ENCODE measurements at places on chromosomes 2 and 18.

DNA sequence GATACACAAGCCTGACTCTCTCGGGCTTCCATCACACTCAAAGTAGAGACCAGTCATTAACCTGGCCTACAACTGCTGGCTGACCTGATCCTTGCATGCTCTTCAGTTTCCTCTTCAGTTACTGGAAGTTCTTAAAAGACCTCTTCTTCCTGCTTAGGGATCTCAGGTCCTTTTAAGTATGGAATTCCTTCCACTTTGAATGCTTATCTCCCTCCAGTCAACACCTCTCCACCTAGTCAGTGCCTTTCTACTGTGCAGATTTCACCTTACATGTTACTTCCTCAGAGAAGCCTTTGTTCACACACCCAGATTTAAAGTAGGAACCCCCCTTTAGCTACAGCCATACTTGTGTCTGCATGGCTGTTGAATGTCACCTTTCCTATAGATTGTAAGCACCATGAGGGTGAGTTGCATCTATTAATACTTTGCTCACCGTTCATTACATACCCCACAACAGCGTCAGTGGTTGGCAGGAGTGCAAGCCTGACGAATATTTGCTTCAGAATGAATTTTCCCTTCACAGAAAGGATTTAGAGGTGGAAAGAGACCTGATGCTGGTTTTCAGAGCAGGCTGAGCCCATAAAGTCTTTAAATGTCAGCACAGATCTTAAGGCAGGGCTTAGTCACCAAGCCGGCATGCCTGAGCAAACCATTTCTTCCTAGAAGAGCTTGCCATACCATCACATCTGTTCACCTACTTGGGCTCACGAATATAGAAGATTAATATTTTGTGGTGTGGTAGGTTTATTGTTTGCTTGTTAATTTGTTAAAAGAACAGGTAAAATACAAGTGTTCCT lies 90.1 kb downstream of the ACVR1 start:
- DNase-seq: no peak

DNA sequence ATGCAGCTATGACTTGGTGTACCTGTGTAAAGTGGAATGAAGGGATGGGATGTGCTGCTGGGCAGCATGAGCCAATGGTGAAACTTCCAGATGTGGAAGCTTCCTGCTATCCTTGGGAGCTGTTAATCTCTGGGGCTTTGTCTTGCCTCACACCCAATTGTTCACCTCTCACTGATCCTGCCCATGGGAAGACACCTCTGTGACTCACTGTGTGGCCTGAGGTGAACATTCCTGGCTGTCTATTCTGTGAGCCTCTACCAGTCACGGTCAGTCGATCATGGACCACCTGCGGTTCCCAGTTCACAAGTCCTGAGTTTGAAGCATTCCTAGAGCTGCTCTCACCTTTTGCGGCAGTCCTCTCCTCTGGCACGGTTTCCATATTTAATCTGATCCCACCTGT lies 12.1 kb downstream of the NEURL3 start:
- DNase-seq: no peak

DNA sequence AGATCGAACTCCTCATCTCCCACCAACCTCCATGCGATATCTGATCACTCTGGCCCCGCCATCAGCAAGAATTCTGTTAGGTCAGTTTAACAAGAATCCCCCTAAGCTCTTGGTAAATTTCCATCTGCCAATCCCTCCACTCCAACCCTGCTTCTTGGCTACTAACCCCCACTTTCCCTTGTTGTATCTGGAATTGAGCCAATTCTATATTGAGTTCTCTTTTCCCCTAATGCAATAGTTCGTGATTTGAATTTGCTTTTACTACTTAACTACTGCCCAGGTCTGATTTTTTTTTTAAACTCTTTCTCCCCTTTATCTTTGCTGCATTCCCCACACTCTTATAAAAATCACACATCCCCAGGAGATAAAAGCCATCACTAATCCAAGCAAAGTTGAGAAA lies 159.3 kb upstream of the STK17B start:
- DNase-seq: no peak

DNA sequence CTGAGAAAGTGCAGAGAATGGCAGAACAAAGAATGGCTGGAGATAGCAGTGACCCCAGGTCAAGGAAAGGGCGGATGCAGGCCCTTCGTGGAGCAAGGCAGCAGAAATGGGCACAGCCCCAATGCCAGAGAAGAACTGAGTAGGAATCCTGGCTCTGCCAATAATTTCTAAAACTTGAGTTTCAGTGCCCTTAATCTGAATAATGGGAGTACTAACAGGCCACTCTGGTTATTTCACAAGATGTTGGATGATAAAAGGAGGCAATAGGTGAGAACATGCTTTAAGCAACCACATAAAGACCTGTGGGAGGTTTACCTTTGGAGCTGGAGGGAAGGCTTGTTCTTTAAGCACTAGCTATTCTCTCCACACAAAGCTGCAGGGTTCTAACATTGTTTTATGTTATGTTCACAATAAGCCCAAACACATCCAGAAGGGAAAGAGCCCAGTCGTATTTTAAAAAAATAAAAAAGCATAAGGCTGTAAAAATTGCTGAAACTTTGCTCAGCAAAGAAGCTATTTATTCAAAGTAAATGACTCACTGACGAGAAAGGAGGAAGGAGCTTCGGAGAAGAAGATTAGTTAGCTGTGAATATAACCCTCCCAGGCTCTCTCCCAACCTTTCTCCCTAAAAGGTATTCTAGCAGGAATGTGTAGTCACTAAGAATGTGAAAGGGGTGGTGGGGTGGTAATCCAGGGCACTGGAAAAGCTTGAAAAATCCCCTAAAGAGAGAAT lies 470.2 kb downstream of the TXNL1 start:
- DNase-seq: no peak

GRCh38 chr2:225069477-225069876 lies 27.2 kb upstream of the DOCK10 start:
- no peak for DNase-seq

- DNase-seq: no peak
These were observed 41.4 kb downstream of the PKP4 start for GRCh38 chr2:158498043-158498748.
